ENCODE measurements at places on chromosomes 11 and 22.
A peak's percentile ranks its signal among the peaks of the same experiment; 100 is the strongest.

- no peak for DNase-seq
Observed at GRCh38 chr11:1554981-1555712, 16.9 kb downstream of the DUSP8 start.

DNA sequence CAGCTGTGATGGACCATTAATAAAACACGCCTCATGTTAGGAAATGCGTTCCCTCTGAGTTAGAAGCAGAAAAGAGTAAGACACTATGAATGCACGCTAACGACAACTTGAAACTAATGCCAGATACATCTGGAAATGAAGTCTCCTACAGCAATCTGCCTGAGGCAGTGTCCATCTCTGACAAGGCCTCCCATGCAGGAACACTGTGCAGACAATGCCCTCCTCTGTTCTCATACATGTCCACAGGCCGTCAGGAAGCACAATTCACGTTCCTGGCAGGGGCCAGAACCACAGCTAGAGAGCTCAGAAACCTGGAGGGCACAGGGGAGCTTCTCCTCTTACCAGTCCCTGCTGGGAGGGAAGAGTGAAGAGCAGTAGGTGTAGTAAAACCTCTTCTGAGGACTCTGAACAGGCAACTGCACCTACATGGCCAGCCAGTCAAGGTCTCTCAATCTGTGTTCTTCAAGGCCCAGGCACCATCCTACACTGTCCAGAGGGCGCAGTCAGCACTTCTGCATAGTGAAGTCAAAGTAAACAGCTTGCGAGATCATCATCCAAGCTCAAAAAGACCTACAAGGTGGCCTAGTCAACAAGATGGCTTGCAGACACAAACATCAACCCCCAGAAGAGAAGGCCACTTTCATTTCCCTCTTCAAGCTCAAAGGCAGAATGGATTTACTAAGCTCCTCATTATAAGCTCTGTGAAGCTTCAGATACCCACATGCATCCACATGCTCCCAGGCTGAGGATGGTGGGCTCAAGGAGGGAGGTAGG lies 41.5 kb upstream of the CYP2D6 start:
- no peak for DNase-seq

DNA sequence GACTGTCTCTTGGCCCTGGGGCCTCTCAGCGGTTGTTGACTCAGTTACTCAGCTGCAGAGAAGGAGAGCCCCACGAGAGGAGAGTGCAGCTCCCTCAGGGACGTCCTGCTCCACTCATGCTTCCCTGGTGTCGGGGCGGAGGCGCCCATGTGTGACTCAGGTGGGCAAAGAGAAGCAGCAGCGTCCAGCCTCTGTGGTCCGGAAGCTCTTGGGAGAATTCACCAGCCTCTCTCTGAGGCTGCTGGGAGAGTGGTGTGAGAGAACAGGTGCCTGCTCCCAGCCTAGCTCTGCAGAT lies 25.7 kb downstream of the GLB1L2 start:
- no peak for DNase-seq

DNA sequence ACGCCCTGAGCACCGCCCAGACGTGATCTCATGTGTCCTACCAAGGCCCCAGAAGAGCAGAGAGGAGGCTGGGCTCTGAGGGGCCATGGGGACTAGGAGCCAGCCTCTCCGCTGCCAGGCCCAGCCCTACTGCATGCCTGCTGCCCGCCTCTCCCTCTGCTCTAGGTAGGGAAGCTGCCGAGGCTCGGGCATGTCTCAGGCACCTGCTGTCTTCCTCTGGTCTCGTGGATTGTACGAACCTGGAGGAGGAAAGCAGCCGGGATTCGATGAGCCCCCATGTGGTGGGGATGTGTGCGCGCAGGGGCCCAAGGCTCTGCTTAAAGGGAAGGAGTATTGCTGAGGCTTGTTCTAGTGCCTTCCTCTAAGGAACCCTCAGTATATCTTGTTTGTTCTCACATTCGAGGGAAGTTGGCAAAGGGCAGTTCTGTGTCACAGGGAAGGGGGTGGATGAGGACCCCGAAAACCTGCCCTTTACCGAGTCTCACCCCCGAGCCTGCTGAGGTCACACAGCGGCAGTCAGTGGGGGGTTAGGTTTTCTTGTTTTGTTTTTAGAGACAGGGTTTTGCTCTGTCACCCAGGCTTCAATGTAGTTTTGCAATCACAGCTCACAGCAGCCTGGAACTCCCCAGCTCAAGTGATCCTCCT lies 21.2 kb downstream of the DAGLA start:
- DNase-seq = no peak

- no peak for DNase-seq
Observed at GRCh38 chr11:131595797-131596196, 225.4 kb downstream of the NTM start.

- DNase-seq = peak; percentile 70
Observed at GRCh38 chr22:24805790-24806662, at the start of gene SGSM1. Gene SGSM1 (plus strand): TSS chr22:24806211. CDS start chr22:24806326, 115 bp downstream.

GRCh38 chr11:113440816-113441215 lies 34.4 kb downstream of the DRD2 start:
- no peak for DNase-seq
